Skin of body (tissue), 3 donors: ENCODE measurements at places on chromosomes 13 and 19.

DNA sequence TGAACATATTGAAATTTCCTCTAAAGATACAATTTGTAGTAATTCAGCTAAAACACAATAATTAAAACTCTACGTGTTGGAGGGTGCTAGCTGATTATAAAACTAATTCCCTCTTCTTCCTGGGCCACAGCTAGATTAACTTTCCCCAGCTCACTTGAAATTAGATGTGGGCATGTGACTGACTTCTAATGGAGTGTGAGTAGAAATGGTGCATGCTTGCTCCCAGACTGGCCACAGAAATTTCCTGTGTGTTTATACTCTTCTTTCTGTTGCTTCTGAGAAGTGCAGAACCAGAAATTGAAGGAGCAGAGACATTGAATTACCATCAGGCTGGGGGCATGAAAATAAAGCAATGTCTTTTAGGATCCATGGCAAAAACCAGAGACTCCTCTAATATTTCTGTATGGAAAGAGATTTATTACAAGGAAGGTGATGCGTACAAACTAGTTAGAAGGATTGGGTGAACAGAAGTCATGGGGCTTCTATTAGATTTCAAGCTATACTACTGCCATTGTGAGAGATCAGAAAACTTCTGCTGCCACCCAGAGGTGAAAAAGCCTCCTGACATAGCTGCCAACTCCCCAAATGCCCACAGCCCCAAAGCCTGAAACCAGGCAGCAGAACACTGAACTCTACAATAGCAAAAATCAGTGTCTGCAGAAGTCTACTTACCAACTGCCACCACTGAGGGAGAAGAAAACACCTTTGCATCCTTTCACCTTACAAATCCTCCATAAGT is 379.2 kb upstream of the MIR17HG start:
- DNase-seq = no peak

- DNase-seq = no peak
Measured at GRCh38 chr13:20492641-20493040, 33.0 kb downstream of the CRYL1 start.

GRCh38 chr13:34733721-34734120 is 208.3 kb upstream of the NBEA start:
- peak; percentile 82 for DNase-seq

DNA sequence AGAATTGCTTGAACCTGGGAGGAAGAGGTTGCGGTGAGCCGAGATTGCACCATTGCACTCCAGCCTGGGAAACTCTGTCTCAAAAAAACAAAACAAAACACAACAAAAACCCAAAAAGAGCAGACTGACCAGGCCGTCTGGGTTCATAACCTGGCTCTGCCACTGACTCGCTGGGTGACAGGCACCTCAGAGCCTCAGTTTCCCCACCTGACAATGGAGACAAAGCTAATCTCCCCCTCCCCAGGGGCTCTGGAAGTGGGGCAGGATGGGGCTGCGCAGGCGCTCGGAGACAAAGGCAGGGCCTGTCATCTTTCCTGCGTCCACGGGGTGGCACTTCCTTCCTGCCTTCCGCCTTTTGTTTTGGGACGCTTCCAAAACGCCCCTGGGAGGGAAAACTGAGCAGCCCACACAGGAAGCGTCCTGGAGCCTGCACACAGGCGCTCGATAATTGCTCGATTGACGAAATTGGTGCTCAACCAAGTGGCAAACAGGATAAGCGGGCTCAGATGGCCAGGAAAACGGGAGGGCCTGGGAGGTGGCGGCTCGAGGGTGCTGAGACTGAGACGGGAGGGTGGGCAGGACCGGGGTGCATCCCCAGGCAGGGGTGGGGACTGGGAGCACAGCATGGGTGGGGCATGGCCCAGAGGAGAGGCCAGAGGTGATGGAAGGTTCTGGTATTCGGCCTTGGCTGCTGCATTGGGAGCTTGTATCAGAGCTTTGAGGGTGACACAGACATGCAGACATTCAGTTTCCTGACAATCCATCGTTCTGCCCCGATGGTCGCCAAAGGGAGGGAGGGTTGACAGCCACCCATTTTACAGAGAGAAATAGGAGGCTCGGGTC is 17.8 kb downstream of the SPC24 start:
- DNase-seq = peak; percentile 91

GRCh38 chr19:17078920-17079709 is 3.5 kb downstream of the MYO9B start:
- DNase-seq = no peak

DNA sequence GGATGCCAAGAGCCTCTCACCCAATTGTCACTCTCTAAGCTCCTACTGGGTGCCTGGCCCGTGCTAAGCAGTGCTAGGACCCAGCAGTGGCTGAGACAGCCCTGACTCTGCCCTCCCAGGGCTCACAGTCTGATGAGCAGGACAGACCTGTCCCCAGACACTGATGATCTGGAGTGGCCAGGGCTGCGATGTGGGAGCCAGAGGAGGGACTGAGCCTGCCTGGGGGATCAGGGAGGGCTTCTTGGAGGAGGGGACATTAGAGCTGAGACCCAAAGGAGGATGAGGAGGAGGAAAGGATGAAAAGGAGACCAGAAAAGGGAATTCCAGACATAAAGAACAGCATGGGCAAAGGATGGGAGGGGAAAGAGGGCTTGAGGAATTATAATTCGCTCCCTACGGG is 6.6 kb downstream of the ERCC1 start:
- no peak for DNase-seq

DNA sequence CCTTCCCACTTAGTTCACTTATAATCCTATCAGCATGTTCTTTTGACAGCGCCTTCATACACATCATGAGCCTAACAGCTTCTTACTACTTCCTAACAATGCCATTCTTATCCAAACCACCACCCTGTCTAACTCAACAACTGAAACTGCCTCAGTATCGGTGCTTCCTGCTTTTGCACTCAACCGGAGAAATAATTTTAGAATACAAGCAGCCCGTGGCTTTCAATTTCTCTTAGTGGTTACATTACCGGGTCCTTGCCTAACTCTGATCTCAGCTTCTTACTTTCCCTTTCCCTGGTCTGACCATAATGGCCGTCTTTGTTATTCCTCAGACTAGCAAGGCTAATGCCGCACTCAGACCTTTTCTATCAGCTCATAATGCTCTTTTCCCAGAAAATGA is 17.0 kb downstream of the ZFP82 start:
- DNase-seq = no peak

DNA sequence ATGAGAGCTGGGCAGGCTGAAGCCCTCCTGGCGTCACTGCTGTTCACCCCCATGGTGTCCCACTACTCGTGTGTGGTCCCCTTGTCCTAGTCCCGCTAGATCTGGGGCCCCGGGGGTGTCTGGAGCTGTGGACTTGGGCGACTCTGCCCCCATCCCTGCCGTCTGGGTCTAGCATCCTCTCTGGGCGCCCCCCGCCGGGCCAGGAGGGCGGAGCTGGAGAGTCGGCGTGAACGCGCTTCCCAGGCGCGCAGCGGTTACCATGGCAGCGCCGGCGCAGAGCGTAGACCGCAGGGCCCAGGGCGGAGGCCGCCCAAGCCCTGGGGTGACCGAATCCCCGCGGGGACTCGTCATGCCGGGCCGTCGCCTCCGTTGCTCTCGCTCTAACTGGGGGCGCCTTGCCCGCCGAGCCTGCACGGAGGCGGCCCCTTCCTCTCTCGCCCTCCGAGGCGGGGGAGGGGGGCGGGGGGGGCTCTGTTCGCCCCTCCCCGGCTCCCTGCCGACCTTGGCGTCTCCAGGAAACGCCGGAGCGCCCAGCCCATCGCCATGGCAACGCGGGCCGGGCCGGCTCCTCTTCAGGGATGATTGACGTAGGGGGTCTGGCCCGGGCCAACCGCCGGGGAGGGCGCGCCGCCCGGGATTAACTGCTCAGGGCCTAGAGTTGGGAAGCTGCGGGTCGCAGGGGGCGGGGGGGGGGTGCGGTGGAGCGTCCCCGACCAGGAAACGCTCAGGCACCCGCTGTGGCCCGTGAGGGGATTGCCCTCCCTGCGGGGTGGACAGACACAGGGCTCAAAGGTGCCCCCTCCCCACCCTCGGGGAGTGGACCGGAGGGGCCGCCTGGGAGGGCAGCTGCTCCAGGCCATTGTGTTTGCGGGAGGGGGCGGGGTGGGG is 8.9 kb downstream of the ISYNA1 start:
- peak; percentile 81 for DNase-seq

- peak; percentile 84 for DNase-seq
Measured at GRCh38 chr13:58655086-58655485, 1023.5 kb downstream of the PCDH17 start.

GRCh38 chr13:101570410-101570809 is 117.9 kb downstream of the ITGBL1 start:
- DNase-seq = no peak

DNA sequence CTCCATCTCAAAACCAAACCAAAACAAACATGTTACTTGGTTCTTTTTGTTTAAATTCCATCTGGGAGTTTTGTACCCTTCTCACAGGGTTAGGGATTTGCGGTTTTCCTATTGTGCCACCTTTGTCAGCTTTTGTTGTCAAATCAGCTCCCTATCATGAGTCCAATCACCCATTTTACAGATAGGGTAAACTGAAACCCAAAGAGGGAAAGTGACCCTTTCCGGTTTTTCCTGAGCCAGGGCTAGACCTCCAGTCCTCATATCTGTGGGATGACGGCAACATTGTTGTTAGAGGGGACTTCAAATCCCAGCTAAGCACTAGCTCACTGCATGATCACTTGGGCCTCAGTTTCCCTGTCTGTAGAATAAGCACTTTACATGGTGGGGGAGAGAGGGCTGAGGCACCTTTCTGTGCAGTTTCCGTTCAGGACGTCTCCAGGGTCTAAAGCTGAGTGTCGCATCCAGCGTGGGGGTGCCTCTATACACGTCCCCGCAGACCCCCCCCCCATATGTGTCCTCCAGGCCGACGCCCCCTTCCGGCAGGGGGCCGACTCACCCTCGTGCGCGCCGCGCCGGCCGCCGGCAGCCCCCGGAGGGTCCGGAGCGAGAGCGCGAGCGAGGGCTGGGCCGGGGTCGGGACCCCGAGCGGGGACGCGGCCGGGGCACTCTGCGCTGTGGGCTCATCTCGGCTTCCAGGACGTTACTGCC is 3.9 kb downstream of the CCDC194 start:
- no peak for DNase-seq

- DNase-seq = peak; percentile 27
Measured at GRCh38 chr13:44303681-44304432, 69.8 kb upstream of the SERP2 start.

DNA sequence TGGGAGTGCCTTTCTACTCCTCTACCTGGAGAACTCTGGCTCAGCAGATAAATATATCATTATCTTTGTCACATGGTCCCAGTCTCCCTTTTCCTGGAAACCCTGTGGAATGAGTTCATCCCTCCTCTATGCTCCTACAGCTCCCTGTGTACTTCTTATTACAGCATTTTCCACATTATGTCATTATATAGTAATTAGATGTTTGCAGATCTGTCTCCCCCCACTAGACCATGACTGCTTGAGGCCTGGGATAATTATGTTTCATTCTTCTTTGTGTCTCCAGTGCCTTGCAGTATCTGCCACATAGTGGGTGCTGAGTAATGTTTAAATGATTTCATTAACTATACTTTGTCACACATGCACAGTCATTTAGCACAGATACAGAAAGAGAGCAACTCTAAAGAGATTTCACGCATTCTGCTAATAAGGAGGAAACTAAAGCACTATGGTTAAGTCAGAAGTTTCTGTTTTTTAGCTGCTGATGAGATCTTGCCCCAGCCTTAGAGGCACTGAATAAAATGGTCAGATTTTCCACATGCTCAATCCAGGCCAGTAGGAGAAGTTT is 66.1 kb upstream of the DIAPH3 start:
- DNase-seq = no peak

- DNase-seq = peak; percentile 45
Measured at GRCh38 chr13:94112227-94112626, 367.3 kb downstream of the DCT start.

DNA sequence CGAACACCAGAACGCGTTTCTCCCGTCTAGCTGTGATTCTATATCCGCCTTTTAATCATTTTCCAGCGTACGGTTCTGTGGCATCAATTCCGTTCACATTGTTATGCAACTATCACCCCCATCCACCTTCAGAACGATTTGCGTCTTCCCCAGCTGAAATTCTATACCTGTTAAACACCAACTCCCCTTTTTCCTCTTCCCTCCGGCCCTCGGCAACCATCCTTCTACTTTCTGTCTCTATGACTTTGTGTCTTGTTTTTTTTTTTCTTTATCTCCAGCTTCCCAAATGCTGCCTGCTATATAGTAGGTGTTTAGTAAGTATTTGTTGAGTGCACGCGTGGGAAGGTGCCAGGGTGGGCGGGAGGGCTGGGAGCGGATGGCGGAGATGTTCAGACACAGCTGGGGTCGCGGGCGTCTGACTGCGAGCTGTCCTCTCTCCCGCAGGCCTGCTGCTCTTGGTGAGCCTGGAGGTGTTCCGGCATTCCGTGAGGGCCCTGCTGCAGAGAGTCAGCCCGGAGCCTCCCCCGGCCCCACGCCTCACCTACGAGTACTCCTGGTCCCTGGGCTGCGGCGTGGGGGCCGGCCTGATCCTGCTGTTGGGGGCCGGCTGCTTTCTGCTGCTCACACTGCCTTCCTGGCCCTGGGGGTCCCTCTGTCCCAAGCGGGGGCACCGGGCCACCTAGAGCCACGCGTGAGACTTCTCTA is 20.2 kb downstream of the CACNG6 start:
- no peak for DNase-seq

- no peak for DNase-seq
Measured at GRCh38 chr19:20431826-20432225, 133.8 kb downstream of the ZNF737 start.

DNA sequence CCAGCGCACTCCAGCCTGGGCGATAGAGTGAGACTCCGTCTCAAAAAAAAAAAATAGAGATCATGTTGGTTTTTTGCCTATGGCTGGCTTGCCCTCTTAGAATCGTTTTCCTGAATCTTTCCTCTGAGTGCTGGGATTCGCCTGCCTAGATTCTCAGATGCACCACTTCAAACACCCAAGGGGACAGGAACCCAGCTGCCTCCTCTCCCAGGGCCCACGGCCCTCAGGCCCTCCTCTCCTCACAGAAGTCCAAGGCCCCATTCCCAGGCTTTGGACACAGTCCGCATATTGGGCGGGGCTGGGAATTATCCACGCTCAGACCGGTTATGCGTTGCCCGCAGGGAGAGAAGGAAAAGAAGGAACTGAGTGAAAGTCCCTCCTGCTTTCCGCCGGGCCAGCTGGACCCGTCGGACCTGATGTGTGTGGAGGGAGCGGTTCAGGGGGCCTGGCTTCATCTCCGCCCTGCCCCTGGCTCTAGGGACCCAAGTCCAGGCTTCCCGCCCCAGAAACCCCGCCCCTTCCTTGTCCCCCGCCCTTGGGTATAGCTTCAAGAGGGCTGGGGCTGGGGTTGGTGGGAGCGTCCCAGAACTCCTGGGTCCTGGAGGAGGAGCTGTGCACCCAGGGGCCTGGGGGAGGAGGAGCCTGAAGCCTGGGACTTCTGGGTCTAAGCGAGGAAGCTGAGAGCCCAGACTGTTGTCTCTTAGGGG is 5.8 kb downstream of the PPFIA3 start:
- DNase-seq = no peak
